ENCODE measurements at places on chromosomes 11 and 22.

GRCh38 chr11:117356126-117356890 lies 28.7 kb downstream of the CEP164 start:
- DNase-seq, result no peak

- DNase-seq, result no peak
Measured at GRCh38 chr11:99739464-99740089, 718.8 kb downstream of the CNTN5 start.

DNA sequence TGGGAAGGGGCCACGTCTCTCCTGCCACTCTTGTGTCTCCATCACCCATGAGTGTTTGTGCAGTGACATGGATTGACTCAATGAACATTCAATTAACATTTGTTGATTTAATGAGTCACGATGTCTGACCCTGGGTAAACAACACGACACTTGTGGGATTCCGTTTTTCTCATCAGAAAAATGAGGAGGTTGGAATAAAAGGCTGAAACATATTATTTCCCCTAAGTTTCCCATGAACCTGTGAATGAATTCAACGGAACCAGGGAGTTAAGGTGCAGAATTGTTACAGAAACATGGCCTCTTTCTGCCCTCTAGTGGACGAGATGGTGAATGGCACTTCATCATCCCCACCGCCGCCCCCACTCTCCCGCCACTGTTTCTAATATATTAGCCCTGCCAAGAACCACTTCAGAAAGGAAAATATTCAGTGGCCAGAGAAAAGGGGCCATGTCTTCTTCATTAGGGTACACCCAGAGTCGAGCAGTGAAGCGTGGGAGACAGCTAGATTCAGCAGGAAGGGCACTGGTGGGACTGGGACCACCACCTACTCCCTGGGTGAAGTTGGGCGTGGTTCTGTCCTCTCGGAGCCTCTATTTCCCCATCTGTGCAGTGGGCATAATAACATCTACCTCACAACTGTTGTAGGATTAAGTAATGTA lies 46.3 kb upstream of the SYT13 start:
- peak; percentile 29 for DNase-seq

GRCh38 chr11:120513436-120514315 lies 2.1 kb downstream of the GRIK4 start:
- DNase-seq, result no peak

DNA sequence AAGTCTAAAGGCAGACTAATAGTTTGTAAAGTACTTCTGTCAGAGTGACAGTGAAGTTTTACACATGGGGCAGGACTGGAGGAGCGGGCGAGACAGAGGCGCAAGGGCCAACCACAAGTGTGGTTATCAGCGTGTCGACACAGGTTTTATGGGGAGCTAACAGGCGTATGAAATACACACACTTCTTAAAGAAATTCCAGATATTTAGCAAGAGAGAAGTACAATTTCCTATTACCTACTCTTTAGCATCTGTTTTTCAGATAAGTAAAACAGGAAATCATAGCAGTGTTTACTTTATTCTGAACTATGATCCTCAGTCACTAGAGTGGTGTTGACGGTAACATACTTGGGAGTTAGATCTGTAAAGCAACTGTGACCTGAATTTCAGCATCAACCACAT lies 22.5 kb downstream of the VSIG10L2 start:
- no peak for DNase-seq

- DNase-seq, result no peak
Measured at GRCh38 chr11:107834995-107835394, 23.6 kb downstream of the SLC35F2 start.

Data from HCT116 (cell line).